Common myeloid progenitor, CD34-positive (primary cell): ENCODE measurements at places on chromosomes 1 and 21.

GRCh38 chr1:83844546-83844945 lies 154.4 kb downstream of the TTLL7 start:
- DNase-seq = no peak

DNA sequence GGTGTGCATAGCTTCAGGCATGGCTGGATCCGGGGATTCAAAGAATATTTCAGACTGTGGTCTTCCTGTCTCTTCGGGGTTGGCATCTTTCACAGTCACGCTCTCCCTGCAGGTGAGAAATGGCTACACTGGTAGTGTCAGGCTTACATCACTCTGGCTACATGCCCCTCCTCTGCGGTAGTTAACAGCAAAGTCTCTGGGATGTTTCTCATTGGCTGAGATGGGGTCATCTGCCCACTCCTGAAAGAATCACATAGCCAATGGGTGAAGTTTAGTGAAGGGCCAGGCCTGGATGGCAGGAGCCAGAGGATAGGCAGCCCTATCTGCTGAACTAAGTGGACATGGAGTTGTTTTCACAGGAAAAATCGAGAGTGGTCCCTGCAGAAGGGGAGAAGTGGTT lies 356.5 kb downstream of the MATN1 start:
- DNase-seq = no peak

- no peak for DNase-seq
Observed at GRCh38 chr1:112902221-112902620, 53.8 kb downstream of the SLC16A1 start.

DNA sequence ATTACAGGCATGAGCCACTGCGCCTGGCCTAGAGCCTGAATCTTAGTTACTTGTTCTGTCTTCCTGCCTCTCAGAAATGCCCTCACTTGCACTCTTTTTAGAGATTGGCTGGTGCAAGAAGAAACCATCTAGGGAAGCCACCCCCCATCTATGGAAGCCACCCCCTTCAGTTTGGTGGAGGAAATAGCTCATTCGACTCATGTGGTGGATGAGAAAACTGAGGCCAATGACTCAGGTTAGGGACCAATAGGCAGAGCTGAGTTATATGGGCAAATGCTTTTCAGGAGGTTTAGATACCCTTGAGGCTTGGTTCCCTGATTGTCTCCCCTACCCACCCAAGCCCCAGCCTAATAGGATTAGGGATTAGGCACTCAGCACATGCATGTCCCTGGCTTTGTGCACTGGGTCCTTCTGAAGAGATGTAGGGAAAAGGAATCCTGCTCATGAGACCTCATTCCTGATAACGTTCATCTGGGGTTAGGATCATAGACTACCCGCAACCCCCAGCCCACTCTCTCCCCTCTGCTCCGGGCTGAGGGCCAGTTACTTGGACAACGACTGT lies 77.1 kb downstream of the PAX7 start:
- no peak for DNase-seq

GRCh38 chr1:39204441-39205081 lies at the start of gene MACF1:
Gene MACF1 (plus strand): TSS chr1:39204695. CDS start chr1:39205023, 328 bp downstream.
- peak; percentile 79 for DNase-seq

GRCh38 chr1:92411511-92411910 lies 75.2 kb downstream of the GFI1 start:
- DNase-seq = peak; percentile 78

- no peak for DNase-seq
Observed at GRCh38 chr1:41963636-41964035, 44.9 kb upstream of the HIVEP3 start.

DNA sequence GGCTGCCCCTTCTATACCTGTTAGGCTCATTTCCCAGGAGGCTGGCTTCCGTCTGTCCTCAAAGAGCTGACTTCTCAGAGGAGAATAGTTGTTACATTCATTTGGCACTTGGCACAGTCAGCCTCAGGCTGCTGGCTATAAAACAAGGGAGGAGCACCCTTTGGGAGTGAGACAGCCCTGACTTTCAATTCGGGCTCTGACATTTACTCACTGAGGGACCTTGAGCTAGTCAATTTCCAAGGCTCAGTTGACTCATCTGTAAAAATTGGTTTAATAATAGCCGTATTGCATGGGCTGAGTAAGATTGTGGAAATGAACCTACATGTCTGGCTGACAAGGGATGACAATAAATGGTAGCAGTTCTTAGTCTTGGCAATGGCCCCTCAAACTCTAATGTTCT lies 13.7 kb downstream of the ALX3 start:
- no peak for DNase-seq

- peak; percentile 46 for DNase-seq
Observed at GRCh38 chr1:33137800-33138199, 44.0 kb downstream of the TRIM62 start.

DNA sequence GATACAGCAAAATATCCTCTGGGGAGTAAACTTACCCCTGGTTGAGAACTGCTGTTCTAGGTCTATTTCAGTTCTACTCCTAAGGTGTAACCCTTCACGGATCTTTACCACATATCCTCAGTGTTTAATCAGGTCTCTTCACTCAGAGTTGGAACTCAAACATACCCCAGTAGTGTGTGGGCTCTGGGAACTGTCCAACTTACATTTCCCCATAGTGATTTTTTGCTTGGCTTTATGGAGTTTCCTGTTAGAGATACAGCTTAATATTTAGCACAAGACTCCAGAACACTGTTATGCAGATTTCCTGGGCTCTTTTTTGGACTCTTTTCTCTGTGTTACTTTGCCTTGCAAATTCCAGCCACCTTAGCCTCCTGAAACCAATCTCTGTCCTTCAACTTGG lies 26.7 kb upstream of the LIN9 start:
- DNase-seq = no peak

- DNase-seq = no peak
Observed at GRCh38 chr1:30489737-30490389, 233.5 kb downstream of the MATN1 start.

GRCh38 chr1:3170561-3171453 lies 101.8 kb downstream of the PRDM16 start:
- peak; percentile 87 for DNase-seq

- peak; percentile 26 for DNase-seq
Observed at GRCh38 chr1:192954705-192955265, 104.4 kb downstream of the UCHL5 start.

DNA sequence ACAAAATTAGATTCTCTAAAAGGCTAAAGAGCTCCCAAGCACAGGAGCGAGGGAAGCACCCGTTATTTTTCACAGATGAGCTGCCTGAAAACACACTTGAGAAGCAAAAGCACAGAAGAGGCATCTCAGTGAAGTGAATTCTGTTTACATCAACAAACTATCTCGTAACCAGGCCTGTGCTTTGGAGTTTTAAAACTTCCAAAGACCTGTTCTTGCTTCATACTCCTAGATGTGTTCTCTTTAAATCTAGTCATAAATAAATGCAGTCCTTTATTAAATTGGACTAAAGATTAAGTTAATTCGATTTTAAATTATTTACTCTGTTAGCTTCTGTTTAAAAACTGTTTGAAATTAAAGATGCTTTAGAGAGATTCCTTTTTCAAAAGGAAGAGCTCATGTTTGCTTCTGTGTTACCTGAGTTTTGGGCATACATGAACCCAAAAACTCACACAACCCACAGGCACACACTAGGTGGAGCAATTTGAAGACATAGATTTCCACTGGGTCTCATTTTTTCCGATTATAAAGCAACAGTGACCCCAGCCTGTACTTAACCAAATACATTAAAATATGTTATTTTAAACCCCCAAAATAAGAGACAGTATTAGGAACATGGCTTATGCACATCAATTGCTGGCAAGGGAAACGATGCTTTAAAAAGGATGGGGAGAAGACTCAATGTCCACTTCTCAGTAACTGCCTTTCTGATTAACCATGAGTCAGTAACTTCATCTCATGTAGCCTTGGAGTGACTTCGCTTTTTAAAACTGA lies 648.2 kb downstream of the SMYD3 start:
- DNase-seq = peak; percentile 20

DNA sequence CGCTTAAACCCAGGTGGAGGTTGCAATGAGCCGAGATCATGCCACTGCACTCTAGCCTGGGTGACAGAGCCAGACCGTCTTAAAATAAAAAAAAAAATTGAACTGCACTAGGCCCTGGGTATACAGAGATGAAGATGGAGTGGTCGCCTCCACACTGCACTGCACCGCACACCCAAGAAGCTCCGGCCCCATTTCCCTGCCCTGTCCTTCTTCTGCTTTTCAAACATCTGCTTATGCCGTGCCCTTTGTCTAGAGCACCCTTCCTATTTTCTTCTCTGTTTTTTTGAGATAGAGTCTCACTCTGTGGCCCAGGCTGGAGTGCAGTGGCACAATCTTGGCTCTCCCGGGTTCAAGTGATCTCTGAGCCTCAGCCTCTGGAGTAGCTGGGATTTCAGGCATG lies 17.4 kb downstream of the IQGAP3 start:
- DNase-seq = no peak

- no peak for DNase-seq
Observed at GRCh38 chr1:234528074-234528865, 49.3 kb upstream of the TARBP1 start.

DNA sequence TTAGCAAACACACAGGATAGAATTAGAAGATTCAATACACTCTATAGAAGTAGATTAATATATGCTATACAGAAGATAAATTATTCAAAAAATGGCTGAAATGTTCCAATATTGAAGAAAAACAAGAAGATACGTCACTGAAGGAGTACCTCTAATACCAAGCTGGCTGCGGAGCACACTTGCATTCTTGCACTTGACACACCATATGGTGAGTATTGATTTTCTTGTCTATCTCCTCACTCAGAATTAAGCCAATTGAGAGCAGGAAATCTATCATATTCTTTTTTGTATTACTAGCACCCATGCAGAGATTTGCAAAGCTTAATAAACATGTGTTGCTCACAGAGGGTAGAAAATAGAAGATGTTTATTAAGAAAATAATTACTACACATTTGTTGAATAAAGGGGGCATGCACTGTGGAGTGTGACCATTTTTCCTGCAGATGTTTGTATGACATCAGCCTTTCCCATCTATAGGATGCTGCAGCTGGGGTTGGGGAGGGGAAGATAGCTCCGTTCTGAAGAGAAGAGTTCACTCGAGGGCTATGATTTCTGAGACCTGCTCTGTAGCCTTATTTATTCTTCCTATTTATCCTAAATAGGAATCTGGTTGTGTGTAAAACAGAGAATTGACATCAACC lies 318.1 kb downstream of the HHIPL2 start:
- DNase-seq = no peak

GRCh38 chr1:180881806-180882509 lies 30.7 kb upstream of the KIAA1614 start:
- peak; percentile 64 for DNase-seq

DNA sequence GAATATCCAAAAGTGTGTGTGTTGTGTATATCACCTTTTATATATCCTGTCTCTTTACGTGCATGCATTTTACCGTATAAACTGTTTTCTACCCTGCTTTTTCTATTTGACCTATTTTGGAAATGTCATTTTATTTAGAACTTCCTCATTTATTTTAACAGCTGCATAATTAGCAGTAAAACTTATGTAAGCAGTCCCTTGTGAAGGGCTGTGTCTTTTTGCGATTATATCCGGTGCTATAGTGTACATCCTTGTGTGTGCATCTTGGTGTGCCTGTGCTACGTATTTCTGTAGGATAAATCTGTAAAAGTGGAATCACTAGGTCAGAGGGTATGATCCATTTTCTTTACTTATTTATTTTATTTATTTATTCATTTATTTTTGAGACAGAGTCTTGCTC lies 7.2 kb downstream of the LGALS8 start:
- no peak for DNase-seq

DNA sequence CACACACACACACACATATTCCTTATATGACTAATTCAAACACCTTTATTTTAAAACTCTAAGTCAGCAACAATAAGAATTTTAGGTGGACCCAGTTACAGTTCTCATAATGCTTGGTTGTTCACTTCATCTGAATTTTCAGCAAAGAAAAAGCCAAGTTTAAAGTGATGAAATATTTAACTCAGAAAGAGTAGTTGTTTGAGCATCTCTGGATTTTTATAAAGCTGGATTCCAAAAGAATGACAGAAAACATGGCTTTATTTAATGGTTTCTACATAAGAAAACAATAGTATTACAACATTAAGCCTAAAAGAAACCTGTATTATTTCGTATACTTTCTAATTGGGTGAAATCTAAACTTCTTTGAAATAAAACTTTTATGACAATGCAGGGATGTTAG lies 54.2 kb upstream of the ADAMTS5 start:
- DNase-seq = no peak

DNA sequence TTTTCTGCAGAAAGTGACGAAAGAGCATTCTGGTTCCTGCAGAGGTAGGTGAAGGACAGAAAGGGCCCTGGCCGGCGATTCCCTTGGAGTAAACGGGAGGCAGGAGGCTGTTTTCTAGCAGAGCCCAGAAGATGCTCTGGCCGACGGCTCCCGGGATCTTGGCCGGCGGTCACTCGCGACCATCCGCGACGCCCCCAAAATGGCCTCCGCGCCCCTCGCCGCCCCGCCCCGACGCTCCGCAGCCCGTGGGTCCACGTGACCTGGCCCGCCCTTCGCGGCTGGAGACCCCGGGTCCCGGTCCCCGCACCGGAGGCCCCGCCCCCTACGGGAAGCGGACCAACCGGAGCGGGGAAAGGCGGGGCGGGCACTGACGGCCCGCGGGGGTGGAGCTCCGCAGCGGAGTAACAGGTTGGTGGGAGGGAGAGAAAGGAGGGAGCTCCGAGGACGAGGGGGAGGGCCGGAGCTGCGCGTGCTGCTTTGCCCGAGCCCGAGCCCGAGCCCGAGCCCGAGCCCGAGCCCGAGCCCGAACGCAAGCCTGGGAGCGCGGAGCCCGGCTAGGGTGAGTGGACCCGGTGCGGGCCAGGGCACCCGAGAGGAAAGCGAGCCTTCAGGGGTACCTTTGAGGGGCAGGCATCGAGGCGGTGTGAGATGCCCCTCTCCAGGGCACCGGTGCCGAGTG lies at the start of gene CGN:
Gene CGN, plus strand, starts transcription at position 431 of the 679 bp plus-strand sequence. CDS start 7,133 bp downstream, outside the sequence.
- DNase-seq = peak; percentile 88

DNA sequence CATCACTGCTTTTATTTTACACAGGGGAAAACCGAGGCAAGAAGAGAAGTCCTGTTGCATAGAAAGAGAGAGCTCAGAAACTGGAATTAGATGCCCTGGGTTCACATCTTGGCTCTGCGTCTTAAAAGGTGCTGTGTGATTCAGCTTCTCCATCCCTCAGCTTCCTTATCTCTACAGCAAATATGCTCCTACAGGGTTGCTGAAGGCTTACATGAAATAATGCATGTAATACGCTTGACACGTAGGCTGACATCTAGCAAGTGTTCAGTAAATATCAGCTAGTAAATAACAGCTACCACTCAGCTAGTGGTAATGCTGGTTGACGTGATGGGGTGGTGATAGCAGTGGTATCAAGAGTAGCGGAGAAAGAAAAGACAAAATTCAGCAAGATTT lies 77.1 kb upstream of the CD55 start:
- no peak for DNase-seq
